ENCODE measurements at places on chromosomes 3 and 15. TPM values are rescaled to one million over a fixed set of nuclear protein-coding genes. Genes with fewer than 3 reads are reported as not detected.

FETUB gene
- polyA plus RNA-seq: not detected

HRG gene
- not detected for polyA plus RNA-seq

RPUSD2 gene
- polyA plus RNA-seq: 8.1 TPM

MYL3 gene
- polyA plus RNA-seq: 367 TPM

STRA6 gene
- 0.61 TPM for polyA plus RNA-seq

ADAMTS7 gene
- polyA plus RNA-seq: 19.9 TPM

EPHA6 gene
- polyA plus RNA-seq: 0.30 TPM

SLC9C1 gene
- polyA plus RNA-seq: 0.78 TPM

CHDH gene
- 0.84 TPM for polyA plus RNA-seq

PP2D1 gene
- 0.53 TPM for polyA plus RNA-seq

CDHR4 gene
- polyA plus RNA-seq: 0.45 TPM

AADACL2 gene
- polyA plus RNA-seq: not detected

PCLAF gene
- polyA plus RNA-seq: 25.0 TPM

All from muscle of back (tissue), 13 donors.